ENCODE measurements at places on chromosomes 2 and 18.
A peak's percentile ranks its signal among the peaks of the same experiment; 100 is the strongest.

- no peak for DNase-seq
Observed at GRCh38 chr18:3720818-3721545, 271.0 kb downstream of the TGIF1 start.

GRCh38 chr2:25557179-25558036 is 116.0 kb downstream of the DTNB start:
- DNase-seq: no peak

GRCh38 chr2:85536479-85536878 is 2.5 kb upstream of the MAT2A start:
- DNase-seq: peak; percentile 78

- DNase-seq: no peak
Observed at GRCh38 chr18:40096675-40097074, 1858.4 kb upstream of the PIK3C3 start.

- peak; percentile 58 for DNase-seq
Observed at GRCh38 chr18:3998698-3999333, 456.3 kb downstream of the DLGAP1 start.

- DNase-seq: no peak
Observed at GRCh38 chr2:135373702-135374101, 157.3 kb downstream of the ZRANB3 start.

DNA sequence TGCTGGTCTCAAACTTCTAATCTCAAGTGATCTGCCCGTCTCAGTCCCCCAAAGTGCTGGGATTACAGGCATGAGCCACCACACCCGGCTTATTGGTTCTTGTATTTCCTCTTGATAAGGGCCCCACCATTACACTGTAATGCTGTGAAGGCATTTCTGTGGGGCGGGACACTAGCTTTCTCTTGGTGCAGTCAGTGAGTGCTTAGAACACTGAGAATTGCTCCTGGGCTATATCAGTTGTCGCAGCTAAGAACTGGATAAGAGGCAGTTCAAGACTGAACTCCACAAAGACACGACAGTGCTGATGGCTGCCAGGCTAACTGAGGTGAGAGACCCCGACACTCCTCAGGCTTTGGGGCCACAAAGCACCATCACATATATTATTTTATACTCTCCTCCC is 2.1 kb downstream of the KHK start:
- DNase-seq: no peak

- DNase-seq: no peak
Observed at GRCh38 chr18:38883111-38883510, 1317.5 kb upstream of the CELF4 start.

DNA sequence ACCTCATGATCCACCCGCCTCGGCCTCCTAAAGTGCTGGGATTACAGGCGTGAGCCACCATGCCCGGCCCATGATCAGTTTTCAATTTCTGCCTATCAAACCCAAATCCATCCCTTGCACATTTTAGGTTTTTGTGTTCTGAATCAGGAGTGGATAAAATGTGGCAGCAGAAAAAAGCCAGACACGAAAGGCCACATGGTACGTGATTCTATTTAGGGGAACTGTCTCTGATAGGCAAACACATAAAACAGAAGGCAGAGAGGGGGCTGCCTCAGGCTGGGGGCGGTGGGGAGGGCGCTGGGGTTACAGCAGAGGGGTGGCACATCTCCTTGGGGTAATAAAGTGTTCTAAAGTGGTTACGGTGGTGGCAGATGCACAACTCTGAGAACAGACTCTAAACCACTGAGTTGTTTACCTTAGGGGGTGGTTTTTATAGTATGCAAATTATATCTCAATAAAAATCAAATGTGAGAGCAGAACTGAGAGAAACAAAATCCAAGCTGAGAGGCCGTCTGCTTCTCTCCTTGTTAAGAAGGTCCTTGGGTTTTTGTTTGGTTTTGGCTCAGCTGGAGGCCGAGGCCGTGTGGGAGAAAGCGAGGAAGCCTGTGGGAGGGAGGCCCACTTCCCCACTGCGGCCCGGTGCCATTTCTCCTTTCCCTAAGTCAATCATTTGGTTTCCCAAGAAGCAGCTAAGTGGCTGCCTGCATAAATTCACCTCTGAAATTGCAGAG is 78.0 kb downstream of the SOWAHC start:
- no peak for DNase-seq

- peak; percentile 84 for DNase-seq
Observed at GRCh38 chr2:234951664-234952269, at the start of gene SH3BP4. Gene SH3BP4 (plus strand): TSS chr2:234952017. CDS start chr2:235035003, 82,986 bp downstream.

DNA sequence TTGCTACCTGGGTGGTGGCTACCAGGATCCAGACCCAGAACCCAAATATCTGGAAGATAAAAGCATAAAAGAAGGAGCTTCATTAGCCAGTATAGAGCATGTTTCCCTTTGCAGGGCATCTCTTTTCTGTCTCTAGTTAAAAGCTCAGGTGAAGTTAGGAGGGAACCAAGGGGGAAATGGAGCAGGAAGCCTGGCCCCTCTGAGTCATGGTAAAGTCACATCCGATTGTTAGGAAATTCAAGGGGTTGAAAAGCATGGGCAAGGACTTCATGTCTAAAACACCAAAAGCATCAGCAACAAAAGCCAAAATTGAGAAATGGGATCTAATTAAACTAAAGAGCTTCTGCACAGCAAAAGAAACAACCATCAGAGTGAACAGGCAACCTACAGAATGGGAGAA is 126.9 kb downstream of the RPIA start:
- no peak for DNase-seq

DNA sequence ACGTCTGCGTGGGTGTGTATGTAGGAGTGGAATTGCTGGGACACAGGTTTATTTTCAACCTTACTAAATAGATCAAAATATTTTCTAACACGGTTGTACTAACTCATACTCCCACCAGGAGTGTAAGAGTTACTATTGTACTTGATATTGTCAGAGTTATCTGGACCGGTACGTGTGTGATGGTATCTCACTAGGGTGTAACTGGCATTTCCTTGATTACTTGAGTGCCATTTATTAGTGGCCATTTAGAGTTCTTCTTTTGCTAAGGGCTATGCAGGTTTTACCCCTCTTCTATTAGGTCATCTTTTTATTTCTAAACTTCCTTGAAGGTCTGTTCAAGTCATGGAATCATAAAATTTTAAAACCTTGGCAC is 33.5 kb downstream of the CENPO start:
- DNase-seq: no peak

GRCh38 chr2:78093436-78093835 is 571.3 kb upstream of the LRRTM4 start:
- no peak for DNase-seq

GRCh38 chr2:68698567-68699377 is 35.8 kb upstream of the ARHGAP25 start:
- no peak for DNase-seq

GRCh38 chr2:28345619-28346018 is 47.0 kb upstream of the FOSL2 start:
- no peak for DNase-seq

- no peak for DNase-seq
Observed at GRCh38 chr18:73431620-73432019, 563.8 kb upstream of the NETO1 start.

Data from mesenchymal stem cell (in vitro differentiated cells and primary cell).